Upper lobe of left lung (tissue), 6 donors: ENCODE measurements at places on chromosomes 4 and X. TPM values are rescaled to one million over a fixed set of nuclear protein-coding genes. Genes with fewer than 3 reads are reported as not detected.

The ZCCHC13 gene
- total RNA-seq: not detected

The LONRF3 gene
- total RNA-seq: 61.6 TPM

The FREM3 gene
- 0.43 TPM for total RNA-seq

The NXF2B gene
- not detected for total RNA-seq

The ZDHHC15 gene
- total RNA-seq: 2.1 TPM

The IBSP gene
- not detected for total RNA-seq

The SATL1 gene
- total RNA-seq: not detected

The RIBC1 gene
- total RNA-seq: 0.94 TPM

The PCDH19 gene
- 0.15 TPM for total RNA-seq

The SULT1B1 gene
- 12.9 TPM for total RNA-seq

The CLGN gene
- total RNA-seq: not detected

The MAGEA2B gene
- not detected for total RNA-seq

The MAGEC1 gene
- 0.17 TPM for total RNA-seq

The STBD1 gene
- 12.6 TPM for total RNA-seq

The RHOXF1 gene
- 2.5 TPM for total RNA-seq

The CXorf49 gene
- total RNA-seq: not detected

The IL3RA gene
- total RNA-seq: 8.8 TPM

The GPAT3 gene
- not detected for total RNA-seq

The TCP11X2 gene
- total RNA-seq: not detected

The CXCR3 gene
- 3.2 TPM for total RNA-seq

The AKAP14 gene
- total RNA-seq: 1.4 TPM

The ARHGAP36 gene
- total RNA-seq: not detected

The SGCB gene
- total RNA-seq: 30.3 TPM

The BTK gene
- total RNA-seq: 34.7 TPM

The NOX1 gene
- not detected for total RNA-seq

The IQSEC2 gene
- total RNA-seq: 25.8 TPM

The PLCXD1 gene
- total RNA-seq: 19.2 TPM

The ADAM29 gene
- not detected for total RNA-seq

The MGAT4D gene
- total RNA-seq: not detected

The UGT2B11 gene
- total RNA-seq: not detected

The GPR34 gene
- total RNA-seq: 7.6 TPM

The IL13RA2 gene
- 0.57 TPM for total RNA-seq

The FGA gene
- total RNA-seq: 4.3 TPM

The COL4A6 gene
- 3.8 TPM for total RNA-seq

The BBS12 gene
- 3.6 TPM for total RNA-seq

The NLGN4X gene
- total RNA-seq: 3.1 TPM

The DCHS2 gene
- total RNA-seq: 0.20 TPM

The MYOZ2 gene
- total RNA-seq: not detected
